ENCODE measurements at places on chromosomes 5 and 9.

DNA sequence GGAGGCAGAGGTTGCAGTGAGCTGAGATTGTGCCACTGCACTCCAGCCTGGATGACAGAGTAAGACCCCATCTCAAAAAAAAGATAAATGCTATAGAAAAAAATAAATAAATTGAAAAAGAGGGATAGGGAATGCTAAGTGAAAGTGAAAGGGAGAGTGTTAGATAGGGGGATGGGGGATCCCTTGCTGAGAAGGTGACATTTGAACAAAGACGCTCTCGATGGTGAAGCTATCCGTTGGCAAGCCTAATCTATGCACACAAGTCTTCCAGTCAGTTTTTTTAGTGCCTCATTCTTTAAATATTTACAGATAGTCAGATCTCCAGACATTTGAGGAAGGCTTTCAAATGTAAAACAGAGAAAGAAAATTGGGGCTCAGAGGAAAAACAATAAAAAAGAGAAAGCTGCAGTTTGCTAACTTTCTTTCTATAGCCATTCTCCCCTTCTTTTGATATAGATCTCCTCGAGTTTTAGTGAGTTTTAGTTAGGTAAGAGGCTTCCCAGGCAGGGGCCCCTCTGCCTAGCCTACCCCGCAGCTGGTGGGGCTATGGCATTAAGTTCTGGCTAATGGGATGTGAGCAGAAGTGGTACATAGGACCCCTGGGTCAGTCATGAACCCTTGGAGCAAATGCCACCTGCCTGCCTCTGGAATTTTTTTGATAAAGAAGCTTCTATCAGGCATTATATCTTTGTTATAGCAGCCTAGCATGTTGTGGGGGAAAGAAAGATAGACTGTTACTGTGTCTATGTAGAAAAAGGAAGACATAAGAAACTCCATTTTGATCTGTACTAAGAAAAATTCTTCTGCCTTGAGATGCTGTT lies 12.0 kb downstream of the GLRX start:
- no peak for DNase-seq

DNA sequence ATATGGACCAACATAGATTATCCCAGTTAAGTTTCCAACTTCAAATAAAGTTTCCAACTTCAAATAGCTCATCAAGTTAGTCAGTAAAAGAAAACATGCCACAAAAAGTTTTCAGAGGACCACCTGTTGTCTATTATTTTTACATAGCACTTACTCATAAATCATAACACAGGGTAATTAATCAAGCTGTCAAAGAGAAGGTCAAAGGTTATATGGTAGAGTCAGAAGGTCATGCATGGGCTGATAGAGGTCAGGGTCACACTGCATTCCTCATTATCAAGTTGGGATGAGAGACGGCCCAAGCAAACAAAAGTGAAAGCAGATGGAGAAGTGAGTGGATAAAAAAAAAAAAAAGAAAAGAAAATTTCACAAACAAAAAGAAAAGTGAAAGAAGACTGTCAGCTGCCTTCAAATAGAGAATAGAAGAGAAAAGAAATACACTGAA lies 145.5 kb upstream of the POU5F2 start:
- no peak for DNase-seq

DNA sequence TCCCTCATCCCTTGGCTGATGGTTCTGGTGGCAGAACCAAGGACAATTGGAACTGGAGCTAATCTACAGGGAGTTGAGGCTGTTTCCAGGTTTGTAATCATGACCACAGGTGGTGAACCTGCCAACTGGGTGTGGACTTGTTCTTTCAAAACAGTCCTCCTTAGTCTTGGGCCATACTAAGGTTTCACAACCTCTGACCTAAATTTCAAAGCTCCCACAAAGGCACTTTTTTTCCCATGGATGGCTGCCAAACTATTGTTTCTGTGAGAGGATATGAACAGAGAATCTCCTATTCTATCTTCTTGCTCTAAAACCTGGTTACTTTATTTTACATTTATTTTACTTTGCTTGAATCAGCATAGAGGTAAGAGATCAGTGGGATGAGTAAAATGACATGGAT lies 106.5 kb upstream of the IZUMO3 start:
- DNase-seq = no peak

DNA sequence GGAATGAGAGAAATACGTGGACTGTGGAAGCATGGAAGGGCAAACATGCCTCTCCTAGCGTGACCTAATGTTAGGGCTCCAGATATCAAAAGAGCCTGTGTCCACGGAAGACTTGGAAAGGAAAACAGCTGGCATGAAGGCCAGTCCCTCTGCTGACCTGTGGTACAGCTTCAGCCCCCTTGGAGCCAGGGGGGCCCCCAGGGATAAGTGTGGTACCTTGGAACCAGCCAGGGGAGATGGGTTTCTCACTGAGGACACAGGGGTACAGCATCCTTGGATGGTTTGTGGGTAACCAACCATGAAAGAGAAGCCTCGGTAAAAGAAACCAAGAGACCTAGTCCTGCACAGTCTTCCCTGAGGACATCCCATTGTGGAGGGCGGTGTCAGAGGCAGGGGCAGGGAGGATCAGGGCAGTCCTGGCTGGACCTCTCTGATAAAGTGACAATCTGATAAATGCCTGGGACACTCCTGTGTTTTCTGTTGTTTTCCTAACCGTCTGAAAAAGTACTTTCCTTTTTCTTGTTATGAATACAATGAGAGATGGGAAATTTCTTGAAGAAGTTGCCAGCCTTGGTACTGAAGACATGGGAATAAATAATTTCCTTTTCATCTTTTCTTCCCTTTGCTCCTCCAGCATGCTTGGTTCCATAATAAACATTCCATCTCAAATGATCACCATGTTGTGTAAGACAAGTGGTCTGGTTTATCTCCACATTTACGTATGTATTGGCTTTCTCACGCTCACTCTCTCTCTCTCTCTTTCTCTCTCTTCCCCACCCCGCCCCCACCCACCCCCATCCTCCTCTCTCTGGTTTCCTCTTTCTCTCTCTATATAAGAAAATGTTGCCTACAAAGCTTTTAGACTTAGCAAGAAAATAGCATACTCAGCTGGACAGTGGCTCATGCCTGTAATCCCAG lies 102.1 kb downstream of the SUSD1 start:
- no peak for DNase-seq

GRCh38 chr5:57033103-57033502 lies 81.2 kb upstream of the MIER3 start:
- DNase-seq = no peak

DNA sequence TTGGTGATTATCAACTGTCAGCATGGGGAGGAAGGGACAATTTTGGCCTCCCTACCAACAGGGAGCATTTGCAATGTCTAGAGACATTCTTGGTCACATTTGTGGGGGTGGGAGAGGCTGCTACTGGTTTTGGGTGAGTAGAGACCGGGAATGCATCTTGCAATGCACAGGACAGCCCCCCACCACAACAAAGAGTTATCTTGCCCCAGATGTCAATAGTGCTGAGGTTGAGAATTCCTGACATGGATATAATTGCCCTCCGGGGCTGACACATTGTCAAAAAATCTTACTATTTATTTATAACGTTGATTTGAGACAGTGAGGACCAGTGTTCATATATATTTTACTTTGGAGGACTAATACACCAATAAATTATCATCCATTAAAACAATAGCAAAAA lies 316.1 kb downstream of the PSAT1 start:
- DNase-seq = no peak

GRCh38 chr5:26700759-26701384 lies 337.5 kb downstream of the CDH9 start:
- DNase-seq = peak; percentile 62

DNA sequence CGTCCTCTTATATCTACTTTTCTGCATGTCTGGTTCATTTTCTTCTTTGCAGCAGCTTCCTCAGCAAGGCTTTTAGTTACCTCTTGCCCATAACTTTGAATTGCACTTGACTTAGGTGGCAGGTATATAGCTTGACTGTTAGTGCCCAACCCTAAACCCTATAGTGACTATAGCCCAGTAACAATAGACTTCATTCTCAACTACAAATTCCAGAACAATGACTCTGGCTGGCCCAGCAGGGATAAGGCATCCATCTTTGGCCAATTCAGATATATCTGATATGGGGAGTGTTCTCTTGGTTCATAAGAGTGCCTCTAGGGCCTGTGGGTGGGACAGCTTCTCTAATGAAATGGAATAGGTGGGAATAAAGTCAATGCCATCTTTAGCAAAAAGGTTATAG lies 246.2 kb downstream of the DMRT2 start:
- no peak for DNase-seq

DNA sequence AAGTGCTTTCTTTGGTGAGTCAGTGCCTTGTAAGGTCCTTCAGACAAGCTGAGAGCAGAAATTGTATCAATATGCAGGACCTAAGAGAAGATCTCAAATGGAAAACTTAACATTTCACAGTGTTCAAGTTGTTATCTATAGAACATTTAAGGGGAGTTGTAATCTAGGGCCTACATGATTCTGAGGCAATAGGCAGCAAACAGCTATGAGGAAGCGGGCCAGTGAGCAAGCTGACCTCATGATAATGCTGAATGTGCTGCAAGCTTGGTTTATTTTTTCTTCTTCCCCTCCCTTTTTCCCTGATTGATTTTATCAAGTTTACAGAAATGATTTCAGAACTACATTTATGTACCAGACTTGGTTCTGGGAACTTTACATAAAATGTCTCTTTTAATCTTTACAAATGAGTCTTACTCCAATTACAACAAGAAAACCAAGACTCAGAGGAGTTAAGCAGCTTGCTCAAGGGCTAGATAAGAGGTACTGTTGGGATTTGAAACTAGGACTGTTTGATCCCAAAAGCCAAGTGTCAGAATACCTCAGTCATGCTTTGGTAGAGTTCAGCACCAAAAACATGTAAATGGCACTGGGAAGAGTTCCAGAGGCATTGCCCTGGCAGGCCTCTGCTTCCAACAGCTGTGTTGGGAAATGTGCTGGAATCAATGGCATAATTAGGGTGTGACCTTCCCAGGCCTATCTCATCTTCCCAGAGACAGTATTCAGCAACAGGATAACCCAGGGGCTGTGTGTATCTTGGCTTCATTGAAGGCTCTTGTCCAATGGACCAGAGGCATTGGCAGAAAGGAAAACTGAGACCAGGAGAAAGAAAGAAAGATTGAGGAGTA lies 130.1 kb downstream of the LRRC70 start:
- DNase-seq = no peak

DNA sequence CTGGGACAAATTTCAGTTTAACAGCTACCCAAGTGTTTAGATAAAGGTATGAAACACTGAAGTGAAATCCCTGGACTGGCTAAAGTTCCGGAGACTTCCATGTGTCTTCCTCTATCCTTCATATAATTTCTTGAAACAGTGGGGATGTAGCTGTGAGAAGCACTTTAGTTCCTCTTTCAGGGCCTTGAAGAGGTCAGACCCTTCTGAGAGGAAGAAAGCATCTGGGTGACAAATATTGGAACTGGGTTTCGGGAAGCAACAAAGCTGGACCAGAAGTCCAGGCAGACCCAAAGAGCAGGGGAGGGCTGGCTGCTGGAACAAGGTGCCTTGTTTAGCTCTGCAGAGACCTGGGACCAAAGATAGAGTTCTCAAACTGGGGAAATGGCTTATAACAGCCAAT lies 75.4 kb upstream of the ZFAND5 start:
- no peak for DNase-seq

- no peak for DNase-seq
Measured at GRCh38 chr5:53712327-53712726, 151.9 kb downstream of the NDUFS4 start.

- no peak for DNase-seq
Measured at GRCh38 chr5:160390787-160391696, 8.8 kb downstream of the FAM200C start.

- peak; percentile 67 for DNase-seq
Measured at GRCh38 chr9:95667789-95668188, 151.0 kb upstream of the PTCH1 start.

- no peak for DNase-seq
Measured at GRCh38 chr9:134492281-134492691, 149.3 kb upstream of the COL5A1 start.

DNA sequence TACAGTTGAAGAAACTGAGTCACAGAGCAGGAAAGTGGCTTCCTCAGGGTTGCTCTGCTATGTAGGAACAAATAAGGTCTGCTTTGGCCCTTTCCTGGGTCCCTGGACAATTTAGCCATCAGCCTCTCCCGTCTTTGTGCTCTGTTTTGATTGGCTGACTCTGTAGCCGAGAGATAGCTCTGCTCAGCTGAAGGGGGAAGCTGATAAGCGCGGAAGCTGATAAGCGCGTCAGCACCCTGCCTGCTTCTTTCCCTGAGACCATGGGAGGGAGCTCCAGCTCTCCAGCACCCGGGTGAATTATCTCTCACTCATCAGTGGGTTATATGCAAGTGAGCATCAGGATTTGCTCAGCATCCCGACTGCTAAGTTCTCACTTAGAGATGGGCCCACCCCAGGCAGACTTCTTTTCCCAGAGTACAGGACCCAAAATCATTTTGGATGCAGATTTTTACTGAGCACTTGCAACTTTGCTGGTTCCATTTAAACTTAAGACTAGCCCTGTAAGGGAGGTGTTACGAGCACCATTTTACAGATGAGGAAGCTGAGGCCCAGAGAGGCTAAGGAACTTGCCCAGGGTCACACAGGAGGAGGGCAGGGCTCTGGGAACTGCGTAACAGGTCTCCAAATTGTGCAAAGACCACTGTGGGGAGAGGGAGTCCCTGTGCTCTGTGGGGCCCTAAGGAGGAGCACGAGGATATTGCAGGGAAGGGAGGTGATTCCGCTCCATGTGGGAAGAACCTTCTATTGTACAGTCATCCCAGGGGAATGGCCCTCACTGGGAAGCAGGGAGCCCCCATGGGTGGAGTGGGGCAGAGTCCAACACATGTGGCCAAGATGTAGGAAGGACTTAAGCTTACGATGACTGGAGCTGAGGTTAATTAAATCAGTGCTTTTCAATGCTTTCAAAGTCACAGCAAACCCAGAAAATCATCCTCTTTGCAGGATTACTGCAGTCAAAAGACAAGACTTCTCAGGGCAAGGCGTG lies 83.7 kb upstream of the ORM1 start:
- no peak for DNase-seq

GRCh38 chr9:70614786-70615463 lies 200.5 kb upstream of the KLF9 start:
- peak; percentile 11 for DNase-seq

- no peak for DNase-seq
Measured at GRCh38 chr5:82349652-82350051, 71.5 kb upstream of the RPS23 start.

- DNase-seq = peak; percentile 38
Measured at GRCh38 chr5:98827161-98827560, 53.7 kb downstream of the RGMB start.

GRCh38 chr5:147248561-147248960 lies 13.7 kb downstream of the STK32A start:
- no peak for DNase-seq

- no peak for DNase-seq
Measured at GRCh38 chr5:34411470-34412346, 244.4 kb upstream of the RAI14 start.

DNA sequence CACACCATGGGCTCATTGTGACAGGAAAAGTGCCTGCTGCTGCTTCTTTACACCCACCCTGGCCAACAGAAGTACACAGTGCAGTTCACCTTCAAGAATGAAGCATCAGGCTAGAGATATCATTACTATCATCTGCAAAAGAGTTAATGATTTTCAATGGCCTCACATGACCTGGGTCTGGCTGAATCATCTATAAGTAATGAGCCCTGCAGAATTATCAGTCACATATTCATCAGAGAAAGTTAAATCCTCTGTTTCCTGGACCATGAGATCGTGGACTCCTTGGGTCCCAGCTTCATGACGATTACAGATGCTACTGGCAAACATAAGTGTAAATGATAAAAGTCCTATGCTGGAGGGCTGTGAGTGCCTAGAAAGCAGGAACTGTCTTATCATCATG lies 8.3 kb downstream of the BAG1 start:
- DNase-seq = no peak

All from NCI-H1105 treated with DMSO at 0.1 percent for 48 hours (cell line).